CD8-positive, alpha-beta T cell (primary cell): ENCODE measurements at places on chromosomes 16 and 17.

DNA sequence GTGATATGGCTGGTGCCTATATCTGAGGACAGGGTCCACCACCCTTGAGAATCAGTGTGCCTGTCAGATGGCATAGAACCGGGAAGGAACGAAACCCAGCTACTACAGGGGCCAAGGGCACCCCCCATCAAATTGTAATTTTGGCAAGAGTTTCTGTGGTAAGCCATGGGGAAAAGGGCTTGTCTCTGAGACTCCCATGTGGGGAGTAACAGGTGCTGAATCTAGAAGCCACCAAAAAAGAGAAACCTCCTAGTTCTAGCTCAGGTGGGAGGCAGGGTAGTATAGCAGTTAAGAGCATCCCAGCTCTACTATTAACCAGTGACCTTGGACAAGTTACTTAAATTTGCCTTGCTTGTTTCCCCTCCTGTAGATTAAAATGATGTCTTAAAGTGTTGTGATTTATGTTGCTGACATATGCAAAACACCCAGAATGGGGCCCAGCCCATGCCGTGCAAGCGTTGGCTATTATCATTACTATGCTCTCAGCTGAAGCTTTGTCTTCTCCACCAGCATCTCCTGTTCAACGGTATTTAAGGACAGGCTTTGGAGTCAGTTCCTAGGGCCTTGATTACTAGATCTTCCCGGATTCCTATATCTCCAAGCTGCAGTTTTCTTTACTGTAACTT lies 210.7 kb upstream of the NLRP1 start:
- no peak for DNase-seq

DNA sequence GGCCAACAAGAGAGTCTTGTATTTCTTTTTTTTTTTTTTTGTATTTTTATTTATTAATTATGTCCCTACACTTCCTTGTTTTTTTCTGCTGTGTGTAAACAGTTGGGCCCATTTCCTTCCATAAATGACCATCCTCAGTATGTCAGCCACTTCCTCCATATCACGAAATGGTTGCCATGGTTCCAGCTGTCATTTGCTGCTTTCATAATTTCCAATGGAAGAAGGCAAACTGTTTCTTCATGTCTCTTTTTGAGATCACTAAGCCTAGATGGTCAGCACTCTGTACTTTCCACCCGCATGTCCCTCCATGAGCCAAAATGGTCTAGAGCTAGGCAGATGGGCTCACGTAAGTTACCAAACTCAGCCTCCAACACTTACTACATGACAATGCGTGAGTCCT lies 133.5 kb upstream of the FOXF1 start:
- DNase-seq: no peak

DNA sequence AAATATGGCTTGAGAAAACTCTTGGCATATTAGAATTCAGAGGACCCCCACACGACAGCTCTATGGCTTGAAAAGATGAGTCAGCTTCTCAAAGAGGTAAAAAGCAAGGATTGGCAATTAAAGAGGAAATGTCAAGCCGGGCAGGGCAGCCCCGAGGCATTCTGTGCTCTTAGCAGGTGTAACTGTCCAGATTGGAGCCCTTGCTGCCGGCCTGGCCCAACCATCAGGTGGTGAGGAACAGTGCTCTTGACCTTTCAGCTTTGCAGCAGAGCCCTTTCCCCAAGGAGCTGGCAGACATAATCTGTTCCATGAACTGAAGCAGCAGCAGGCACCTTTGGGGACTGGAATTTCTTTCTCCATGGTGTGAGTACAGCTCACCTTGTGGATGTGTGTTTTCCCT lies 287.8 kb downstream of the UTP18 start:
- no peak for DNase-seq

GRCh38 chr17:67448449-67448848 lies 71.4 kb downstream of the PITPNC1 start:
- no peak for DNase-seq

- no peak for DNase-seq
Measured at GRCh38 chr16:81151648-81152310, 55.6 kb upstream of the GCSH start.
